ENCODE measurements at places on chromosomes 7 and 10.
A peak's percentile ranks its signal among the peaks of the same experiment; 100 is the strongest.

DNA sequence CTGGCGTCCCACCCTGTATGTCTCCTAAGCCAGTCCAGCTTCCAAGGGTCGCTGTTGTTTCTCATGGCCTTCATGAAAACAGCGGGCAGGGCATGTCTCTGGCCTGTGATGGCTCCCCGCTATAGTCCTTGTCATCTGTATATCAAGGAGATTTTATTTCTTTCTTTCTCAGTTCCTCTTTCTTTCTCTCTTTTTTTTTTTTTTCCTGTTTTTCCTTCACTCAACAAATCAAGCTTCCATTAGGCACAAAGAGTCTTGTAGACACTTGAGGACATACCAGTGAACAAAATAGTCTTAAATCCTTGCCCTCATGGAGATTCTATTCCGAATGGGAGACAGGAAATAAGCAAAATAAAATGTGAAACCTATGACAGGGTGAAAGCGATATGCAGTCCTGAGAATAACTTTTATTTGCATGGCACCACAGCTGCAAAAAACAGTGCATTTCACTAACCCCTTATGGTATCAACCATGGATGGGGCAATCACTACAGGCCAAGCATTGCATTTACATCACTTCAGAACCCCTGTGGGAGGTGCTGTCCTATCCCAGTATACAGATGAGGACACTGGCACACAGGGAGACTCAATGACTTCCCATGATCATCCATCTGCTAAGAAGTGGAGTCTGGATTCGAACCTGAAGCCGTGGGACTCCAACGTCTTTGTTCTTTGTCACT, 50.7 kb downstream of the SYPL1 start:
- no peak for DNase-seq

DNA sequence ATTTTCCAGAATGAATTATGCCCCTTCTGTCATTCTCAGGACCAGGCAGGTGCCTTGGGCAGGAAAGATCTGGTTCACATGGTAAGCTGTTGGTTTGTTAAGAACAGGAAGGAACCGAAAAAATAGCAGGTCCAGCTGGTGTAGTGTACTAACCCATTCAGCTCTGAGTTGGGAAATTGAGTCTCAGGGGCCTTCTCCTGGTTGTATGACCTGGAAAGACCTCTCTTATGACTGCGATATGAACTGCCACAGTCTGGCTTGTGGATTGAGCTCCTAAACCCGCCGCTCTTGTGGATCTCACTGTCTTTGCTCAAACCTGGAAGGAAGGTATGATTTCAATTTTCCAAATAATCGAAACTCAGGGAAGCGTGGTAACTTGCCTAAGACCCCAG, 4.5 kb downstream of the LRIT1 start:
- no peak for DNase-seq

DNA sequence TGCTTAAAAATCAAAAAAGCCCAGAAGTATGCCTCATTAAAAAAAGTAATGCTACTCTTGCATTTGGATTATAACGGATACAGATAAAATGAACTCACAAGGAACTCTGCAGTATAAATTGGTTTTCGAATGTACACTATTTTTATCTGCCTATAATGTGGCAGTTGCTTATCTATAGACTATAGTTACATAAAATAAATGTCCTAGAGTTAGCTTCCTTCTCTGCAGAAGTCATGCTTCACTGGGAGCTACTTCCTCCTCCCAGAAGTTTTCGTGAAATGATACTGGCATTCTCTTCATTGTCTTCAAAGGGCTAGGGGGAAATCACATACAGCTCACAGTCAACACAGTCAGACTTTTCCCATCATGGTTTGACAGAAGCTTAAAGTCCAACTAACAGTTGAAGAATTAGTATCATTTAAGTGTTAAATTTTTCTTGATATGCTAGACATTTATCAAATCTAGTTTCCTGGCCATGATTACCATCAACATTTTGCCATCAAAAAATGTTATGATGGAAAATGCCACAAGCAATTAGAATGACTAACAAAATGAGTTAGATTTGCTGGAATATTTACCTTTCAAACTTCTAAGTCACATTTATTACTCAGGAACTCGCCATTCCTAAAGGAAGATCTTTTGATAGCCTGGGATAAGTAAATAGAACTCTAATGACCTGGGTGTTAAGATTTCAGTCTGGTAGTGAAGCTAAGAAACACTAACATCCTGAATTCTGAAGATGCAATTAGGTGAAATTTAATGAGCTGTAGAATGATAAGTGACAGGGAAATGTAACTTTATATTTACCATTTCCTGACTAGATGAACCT, 87.3 kb upstream of the TRIL start:
- peak; percentile 37 for DNase-seq

GRCh38 chr10:103470761-103471653, 8.0 kb downstream of the CALHM3 start:
- peak; percentile 49 for DNase-seq

DNA sequence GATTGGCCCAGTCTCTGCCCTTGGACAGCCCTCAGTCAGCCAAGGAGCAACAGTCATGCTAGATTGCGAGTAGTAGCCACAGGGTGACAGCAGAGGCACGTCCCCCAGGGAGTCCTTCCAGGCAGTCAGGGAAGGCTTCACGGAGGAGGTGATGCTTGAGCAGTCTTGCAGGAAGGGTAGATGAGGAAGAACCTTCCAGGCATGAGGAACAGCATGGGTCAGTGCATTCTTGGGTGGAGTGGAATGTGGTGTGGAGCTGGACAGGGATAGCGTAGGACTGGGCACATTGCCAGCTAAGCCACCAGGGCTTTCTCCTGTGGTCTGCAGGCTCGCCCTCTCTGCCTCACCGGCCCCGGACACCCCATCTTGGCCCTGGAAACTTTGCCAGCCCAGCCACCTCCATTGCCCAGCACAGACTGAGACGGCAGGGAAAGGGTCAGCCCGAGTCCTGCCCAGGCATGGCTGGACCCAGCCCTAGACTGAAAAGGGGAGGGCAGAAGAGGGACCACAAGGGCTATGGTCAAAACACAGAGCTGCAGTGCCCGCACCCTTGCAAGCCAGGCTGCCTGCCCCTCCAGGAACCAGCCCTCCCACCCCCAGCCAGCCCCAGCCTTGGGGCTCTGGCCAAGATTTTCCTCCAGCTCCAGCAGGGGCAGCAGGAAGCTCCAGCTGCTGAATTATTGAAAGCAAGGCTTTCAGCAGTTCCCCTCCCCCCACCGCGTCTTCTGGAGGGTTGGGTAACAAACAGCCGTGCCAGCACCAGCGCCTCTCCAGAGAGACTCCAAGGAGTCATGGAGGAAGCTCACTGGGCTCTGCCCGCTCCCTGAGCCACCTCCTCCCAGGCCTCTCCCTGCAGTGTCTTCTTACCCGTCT, 18.7 kb downstream of the SRRM3 start:
- peak; percentile 26 for DNase-seq
